CD8-positive, alpha-beta memory T cell (primary cell): ENCODE measurements at places on chromosomes 6 and 20. TPM values are rescaled to one million over a fixed set of nuclear protein-coding genes. Genes with fewer than 3 reads are reported as not detected.

Gene MUC21
- not detected for total RNA-seq

- H3K4me3 ChIP-seq = no peak overlapping the region
- H3K4me1 ChIP-seq = no peaks in the 10 kb centered on the region
- no peaks in the 10 kb centered on the region for H3K36me3 ChIP-seq
- H3K27ac ChIP-seq = no peak overlapping the region
These were observed 784.2 kb downstream of the KIF16B start for GRCh38 chr20:15789079-15789478.

DNA sequence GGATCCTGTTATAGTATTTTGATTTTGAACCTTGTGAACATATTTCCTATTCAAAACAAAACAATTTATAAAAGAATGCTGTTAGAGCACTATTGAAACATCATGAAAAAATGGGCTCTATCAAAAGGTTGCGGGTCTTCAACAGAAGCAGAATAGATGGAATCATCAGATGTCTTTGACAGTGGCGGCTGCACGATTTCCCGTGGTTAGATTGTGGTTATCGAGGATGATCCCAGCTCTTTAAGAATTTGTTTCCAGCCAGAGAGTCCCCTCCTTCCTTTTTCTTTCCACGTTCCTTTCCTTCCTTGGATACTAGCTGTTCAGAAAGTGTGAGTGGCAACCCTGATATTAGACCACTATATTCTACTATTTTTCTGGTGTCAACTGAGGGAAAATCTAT, 163.4 kb downstream of the FARS2 start:
- H3K27ac ChIP-seq = no peak overlapping the region
- H3K4me3 ChIP-seq = no peak overlapping the region
- H3K27me3 ChIP-seq = no peaks in the 10 kb centered on the region
- no peaks in the 10 kb centered on the region for H3K4me1 ChIP-seq
- no peak for DNase-seq

GRCh38 chr6:54937371-54937770, 90.8 kb downstream of the FAM83B start:
- no peaks in the 10 kb centered on the region for H3K4me1 ChIP-seq
- no peaks in the 10 kb centered on the region for H3K36me3 ChIP-seq
- DNase-seq = no peak
- H3K27ac ChIP-seq = no peak overlapping the region
- H3K27me3 ChIP-seq = no peaks in the 10 kb centered on the region
- no peak overlapping the region for H3K4me3 ChIP-seq

DNA sequence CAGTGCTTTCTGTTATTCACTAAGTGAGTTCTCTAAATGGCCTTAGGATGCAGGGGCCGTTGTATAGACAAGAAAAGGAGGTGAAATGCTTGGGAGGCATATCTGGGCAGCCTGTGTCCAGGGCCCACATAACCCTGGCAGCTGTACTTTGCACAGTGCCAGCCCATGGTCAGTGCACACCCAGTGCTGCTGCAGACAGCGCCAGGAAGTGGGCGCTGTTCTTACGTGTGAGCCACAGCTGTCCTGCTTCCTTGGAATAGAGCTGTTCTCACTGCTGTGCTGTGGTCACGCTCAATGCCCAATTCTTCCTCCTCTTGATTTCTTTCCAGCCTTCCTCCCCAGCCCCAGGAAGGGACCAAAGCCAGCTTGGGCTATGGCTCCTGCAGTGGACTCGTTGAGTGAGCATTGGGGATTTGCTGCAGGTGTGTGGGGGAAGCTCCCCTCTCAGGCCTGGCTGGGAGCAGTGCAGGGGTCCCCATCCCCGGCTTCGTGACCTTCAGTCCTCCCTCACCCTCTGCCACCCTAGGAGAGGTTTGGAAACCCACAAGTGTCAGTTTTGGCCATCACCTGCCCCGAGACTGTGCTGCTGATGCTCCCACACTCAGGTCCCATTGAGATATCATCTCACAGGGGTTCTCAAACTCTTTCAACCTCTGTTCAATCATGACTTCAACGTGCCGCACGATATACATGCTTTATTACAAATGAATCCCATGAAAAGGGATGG, 246.8 kb upstream of the EXOC2 start:
- no peaks in the 10 kb centered on the region for H3K27me3 ChIP-seq
- no peak overlapping the region for H3K27ac ChIP-seq
- DNase-seq = no peak
- no peaks in the 10 kb centered on the region for H3K4me1 ChIP-seq
- H3K4me3 ChIP-seq = no peak overlapping the region

DNA sequence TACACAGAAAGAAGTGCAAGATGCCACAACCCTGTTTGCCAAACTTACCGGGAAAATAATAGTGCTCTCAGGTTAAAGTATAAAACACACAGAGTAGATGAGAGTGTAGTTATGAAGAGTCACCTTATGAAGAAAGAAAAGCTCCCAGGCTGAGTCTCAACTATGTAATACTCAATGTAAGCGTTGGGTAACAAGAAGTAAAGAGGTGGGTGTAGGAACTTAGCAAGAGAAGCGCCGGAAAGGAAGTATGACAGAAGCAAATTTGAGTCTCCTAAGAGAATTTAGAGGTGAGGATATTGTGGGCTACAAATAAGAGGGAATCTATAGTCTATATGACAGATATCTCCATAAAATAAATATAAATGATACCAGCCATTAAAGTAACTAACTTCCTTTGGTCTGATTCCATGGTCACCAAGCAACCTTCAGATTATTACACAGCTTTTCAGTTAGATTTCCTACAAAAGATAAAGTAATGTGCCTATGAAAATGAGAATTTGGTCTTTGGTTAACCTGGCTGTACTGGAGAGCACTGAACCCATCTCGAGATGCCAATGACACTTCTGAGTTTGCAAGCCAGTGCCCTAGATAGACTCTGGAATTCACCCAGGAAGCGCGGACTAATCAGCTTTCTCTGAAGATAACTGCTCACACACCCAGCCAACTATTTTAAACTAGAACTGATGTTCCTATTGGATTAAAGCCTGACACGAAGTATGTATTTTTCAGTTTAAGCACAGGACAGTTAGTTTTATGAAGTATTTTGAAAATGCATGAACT, 1.8 kb downstream of the TUBE1 start:
- H3K4me3 ChIP-seq = no peak overlapping the region
- DNase-seq = no peak
- H3K27ac ChIP-seq = no peak overlapping the region
- H3K36me3 ChIP-seq = peaks cover 4% of the 10 kb centered on the region

GRCh38 chr6:158072083-158072721, 90.5 kb downstream of the SYNJ2 start:
- no peak overlapping the region for H3K27ac ChIP-seq
- H3K27me3 ChIP-seq = no peaks in the 10 kb centered on the region
- DNase-seq = peak; percentile 42
- H3K4me1 ChIP-seq = peaks cover 7% of the 10 kb centered on the region

Gene CASS4
- 3.7 TPM for total RNA-seq

- H3K4me3 ChIP-seq = no peak overlapping the region
- no peak overlapping the region for H3K27ac ChIP-seq
- no peaks in the 10 kb centered on the region for H3K36me3 ChIP-seq
- no peak for DNase-seq
- no peaks in the 10 kb centered on the region for H3K27me3 ChIP-seq
These were observed 6.9 kb downstream of the SNAP25 start for GRCh38 chr20:10225439-10226060.

Gene BACH2
- total RNA-seq = 41.8 TPM

DNA sequence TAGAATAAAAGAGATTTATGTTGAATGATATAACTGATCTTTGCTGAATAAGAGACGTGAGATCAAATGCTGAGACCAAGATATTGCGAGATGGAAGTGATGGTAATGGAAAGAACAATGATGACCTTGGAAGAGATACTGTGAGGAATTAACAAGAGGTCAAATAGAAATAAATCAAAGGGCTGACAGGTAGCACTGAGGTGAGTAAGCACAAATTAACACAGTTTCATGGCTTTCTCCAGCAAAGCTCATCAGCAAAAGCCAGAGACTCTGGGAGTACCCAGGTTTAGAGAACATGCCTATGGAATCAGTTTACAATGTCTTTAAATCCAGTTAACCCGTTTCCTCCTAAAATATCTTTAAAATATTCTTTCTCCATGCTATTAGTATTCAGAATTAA, 53.3 kb downstream of the POU3F2 start:
- H3K27me3 ChIP-seq = no peaks in the 10 kb centered on the region
- H3K4me3 ChIP-seq = no peak overlapping the region
- H3K36me3 ChIP-seq = no peaks in the 10 kb centered on the region
- H3K27ac ChIP-seq = no peak overlapping the region
- no peak for DNase-seq

Gene LGSN
- not detected for total RNA-seq

Gene TGM3
- not detected for total RNA-seq

Gene SLC22A2
- not detected for total RNA-seq
